ENCODE measurements at places on chromosomes 11 and 22. TPM values are rescaled to one million over a fixed set of nuclear protein-coding genes. Genes with fewer than 3 reads are reported as not detected.

GRCh38 chr11:119691020-119691666, 37.9 kb downstream of the NECTIN1 start:
- no peak for DNase-seq

DNA sequence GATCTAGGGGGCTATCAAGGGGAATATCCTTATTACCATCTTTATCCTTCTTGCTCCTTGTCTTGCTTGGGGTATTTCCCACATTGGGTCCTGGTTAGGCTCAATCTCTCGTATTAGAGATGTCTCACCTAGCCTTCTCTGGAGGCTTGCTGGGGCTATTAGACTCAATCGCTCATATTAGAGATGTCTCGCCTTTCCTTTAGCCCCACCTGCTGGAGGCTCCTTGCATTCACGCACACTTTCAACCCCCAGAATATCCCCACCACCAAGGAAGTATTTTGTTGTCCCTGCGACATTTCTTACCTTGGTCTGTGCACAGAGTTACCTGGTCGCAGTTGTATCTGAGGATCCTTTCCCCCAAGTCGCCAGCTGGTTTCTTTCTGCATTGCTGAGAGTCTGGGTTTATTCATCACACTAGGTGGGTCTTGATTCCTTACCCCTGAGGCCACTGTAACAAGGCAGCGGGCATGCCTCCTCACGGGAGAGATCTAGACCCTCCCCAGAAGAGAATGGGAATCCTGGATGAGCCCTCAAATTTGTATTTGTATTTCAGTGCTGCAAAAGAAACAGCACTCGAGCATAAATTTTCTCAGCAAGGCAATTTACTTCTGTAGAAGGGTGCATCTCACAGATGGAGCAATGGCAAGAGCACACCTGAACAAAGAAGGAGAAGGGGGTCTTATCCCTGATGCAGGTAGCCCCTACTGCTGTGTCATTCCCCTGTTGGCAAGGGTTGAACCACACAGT, 15.9 kb upstream of the HYLS1 start:
- no peak for DNase-seq

GRCh38 chr11:17558916-17559315, 11.9 kb downstream of the OTOG start:
- DNase-seq: no peak

DNA sequence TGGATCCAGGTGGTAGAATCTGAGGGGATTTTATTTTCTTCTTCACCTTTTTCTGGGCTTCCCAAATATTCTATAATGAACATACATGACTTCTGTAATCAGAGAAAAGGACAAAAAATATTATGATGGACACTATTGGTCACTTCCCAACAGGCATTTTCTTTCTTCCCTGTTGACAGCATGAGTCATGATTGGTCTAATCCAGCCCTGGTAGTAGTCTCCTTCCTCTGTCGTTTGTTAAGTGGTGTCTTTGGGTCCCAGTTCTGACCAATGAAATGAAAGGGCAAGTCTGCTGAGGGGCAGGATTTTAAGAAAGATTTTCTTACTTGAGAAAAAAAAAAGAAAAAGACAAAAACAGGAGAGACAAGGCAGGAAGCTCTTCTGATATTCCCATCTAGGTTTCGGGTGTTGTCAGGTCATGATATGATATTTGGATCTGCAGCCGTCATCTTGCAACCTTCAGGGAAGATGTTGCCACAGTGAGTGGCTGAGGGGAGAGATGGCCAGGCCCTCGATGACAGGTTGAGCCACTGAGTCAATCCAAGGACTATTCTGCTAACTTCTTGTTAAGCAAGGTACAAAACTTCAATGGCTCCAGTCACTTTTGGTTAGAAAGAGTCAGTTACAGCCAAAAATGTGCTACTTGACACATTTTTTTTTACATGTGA, 23.3 kb upstream of the PLEKHB1 start:
- DNase-seq: no peak

GRCh38 chr11:93540896-93541553, 2.2 kb downstream of the SMCO4 start:
- DNase-seq: no peak

DNA sequence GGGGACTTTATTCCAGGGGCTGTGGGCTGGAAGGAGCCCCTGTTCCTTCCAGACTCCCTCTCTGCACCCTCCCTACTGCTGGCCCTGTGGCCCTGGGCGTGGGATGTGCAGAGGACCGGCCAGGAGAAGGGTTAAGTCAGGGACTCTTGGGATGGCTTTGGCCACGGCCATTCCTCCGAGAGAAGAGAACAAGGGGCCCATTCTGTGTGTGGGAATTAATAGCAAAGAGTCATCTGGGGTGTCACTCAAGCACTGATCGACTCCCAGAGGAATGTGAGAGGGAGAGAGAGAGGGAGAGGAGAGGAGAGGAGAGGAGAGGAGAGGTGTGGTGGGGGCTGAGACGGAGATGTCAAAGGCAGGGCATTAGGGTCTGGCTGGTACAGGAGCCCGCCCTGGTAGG, 14.2 kb upstream of the SOX10 start:
- DNase-seq: no peak

- no peak for DNase-seq
These were observed 19.4 kb upstream of the GSTP1 start for GRCh38 chr11:67564230-67564629.

DNA sequence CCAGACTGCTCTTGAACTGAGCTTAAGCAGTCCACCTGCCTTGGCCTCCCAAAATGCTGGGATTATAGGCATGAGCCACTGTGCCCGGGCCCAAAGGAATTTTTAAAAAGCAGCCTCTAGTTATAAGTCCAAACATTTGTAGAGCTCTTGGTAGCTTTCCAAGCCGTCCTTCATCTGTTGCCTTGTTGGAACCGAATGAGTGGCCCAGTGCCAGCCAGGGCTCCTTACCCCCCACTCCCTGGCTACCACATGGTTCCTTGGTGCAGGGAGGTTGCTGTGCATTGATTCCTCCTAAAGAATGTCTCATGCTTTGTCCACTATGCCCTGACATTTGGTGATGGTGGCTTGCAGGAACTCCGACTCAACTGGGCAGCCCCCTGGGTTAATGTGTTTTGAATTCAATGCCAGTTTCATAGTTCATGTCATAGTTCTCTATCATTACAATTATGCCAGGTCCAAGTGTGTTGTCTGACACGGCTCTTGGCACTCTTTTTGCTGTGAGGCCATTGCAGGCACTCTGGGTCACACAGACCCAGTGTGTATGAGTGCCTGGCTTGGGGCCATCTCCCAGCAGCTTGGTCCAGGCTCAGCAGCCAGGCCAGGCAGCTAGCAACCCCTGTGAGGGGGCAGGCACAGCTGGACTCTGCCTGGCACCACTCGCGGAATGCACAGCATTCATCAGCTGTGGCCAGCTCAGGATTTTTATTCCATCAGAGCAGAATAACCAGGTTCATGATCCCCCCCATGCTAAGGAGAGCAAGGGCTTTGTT, 13.3 kb upstream of the MICALL1 start:
- no peak for DNase-seq

DNA sequence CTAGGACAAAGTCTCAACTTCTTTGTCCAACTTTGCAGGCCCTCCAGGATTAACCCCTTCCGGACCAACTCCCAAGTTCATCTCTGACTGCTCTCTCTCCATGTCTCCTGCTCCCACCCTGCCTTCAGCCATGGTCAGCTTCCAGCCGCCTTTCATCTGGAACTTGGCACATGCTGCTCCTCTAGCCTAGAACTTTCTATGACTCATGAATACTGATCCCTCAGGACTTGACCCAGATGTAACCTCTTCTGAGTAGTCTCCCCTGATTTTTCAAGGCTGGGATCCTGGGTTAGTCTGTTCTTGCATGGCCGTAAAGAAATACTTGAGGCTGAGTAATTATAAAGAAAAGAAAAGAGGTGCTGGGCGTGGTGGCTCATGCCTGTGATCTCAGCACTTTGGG, 5.2 kb upstream of the SLC15A3 start:
- no peak for DNase-seq

The SPON1 gene
- polyA plus RNA-seq: 0.53 TPM

- no peak for DNase-seq
These were observed 37.1 kb downstream of the KCNQ1OT1 start for GRCh38 chr11:2662430-2663299.

- DNase-seq: no peak
These were observed 375.3 kb downstream of the DYNC2H1 start for GRCh38 chr11:103484545-103484944.

DNA sequence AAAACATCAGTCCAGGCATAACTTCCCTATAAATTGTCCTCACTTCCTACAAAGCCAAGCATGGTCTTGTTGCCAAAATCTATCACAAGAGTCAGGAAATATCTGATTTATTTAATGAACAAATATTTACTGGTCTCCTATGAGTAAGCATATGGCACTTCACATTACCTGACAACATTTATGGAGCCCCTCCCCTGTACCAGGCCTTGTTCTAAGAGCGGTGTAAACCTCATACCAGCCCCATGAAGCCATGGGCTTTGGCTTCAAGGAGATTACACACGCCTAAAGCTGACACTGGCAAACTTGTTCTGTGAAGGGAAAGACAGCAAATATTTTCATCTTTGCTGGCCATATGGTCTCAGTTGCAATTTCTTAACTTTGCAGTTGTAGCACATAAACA, 43.0 kb upstream of the EIF3D start:
- no peak for DNase-seq

DNA sequence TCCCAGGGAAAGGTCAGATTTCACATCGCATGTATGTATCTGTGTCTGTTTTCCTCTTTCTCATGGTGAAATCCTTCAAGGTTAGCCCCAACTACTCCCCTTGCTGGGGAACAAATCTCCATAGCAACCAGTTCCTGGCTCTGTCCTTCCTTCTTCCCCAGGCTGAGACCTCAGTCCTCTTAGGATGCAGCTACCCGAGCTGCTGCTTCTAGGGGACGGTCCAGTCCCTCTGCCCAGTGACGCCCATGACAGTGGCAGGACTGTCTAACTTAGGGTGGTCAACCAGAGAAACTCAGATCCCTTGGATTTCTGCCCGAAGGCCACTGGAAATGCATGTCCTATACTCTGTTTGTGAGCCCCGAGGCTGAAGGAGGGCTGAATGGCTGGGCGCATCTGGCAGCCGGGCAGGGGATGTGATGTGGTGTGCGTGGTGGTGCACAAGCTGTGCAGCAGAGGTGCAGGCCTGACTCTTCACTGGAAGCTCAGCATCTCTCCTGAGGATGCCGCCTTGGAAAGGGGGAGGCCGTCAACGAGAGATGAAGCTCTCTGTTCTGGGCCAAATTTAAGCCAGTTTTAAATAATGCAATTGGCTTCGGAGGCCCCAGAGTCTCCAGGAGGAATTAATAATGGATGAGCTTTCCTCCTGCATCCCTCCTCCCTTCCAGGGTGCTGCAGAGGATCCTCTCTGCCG, 118.7 kb upstream of the B3GAT1 start:
- no peak for DNase-seq

The CAPN5 gene
- polyA plus RNA-seq: 22.8 TPM

DNA sequence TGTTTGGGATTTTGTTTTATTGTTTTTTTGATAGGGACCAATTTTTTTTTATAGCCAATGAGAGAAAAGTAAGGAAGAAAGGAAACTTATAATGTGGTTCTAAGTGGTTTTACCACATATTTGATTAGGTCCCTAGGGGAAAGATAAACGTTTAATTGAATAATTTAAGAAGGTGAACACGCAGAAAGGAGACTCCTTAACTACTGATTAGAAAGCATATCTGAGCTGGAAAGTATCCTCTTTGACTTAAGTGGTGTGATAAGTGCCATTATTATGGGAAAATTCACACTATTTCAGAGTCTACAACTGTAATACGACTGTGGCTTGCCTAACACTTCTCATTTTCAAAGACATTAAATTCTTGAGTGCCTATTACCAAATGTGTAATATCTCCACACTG, 106.5 kb upstream of the GRAMD1B start:
- DNase-seq: no peak
